Tibial nerve (tissue), 4 donors: ENCODE measurements at places on chromosomes 3 and 15. TPM values are rescaled to one million over a fixed set of nuclear protein-coding genes. Genes with fewer than 3 reads are reported as not detected.
A peak's percentile ranks its signal among the peaks of the same experiment; 100 is the strongest.

DNA sequence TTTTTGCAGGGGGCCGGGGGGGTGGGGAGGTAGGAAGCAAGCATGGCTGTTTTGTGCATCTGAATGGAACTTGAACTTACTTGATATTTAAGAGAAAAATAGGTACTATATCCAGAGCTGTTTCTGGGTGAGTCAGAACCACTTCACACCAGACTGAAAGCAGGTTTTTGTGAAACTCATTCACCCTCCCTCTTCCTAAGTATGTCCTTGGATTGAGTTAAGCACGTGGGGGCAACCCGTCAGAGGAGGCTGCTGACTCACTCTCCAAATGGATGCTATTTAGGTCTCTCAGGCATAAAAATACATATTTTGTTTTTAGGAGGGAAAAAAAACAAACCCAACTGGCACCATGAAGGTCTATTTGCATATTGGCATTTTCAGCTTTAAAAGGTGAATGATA is 270.3 kb downstream of the RYR3 start:
- DNase-seq, result no peak
- no peaks in the 10 kb centered on the region for H3K36me3 ChIP-seq
- no peak overlapping the region for H3K27ac ChIP-seq
- H3K27me3 ChIP-seq, result no peaks in the 10 kb centered on the region

MANF gene
- total RNA-seq, result 28.4 TPM

FEZF2 gene
- not detected for total RNA-seq

CPN2 gene
- total RNA-seq, result not detected

- peak overlapping the region; percentile 51 for H3K27ac ChIP-seq
- no peaks in the 10 kb centered on the region for H3K27me3 ChIP-seq
- H3K4me3 ChIP-seq, result no peak overlapping the region
- peaks cover 33% of the 10 kb centered on the region for H3K4me1 ChIP-seq
- peaks cover 48% of the 10 kb centered on the region for H3K36me3 ChIP-seq
Measured at GRCh38 chr3:53193466-53194209, 32.6 kb downstream of the PRKCD start.

DNA sequence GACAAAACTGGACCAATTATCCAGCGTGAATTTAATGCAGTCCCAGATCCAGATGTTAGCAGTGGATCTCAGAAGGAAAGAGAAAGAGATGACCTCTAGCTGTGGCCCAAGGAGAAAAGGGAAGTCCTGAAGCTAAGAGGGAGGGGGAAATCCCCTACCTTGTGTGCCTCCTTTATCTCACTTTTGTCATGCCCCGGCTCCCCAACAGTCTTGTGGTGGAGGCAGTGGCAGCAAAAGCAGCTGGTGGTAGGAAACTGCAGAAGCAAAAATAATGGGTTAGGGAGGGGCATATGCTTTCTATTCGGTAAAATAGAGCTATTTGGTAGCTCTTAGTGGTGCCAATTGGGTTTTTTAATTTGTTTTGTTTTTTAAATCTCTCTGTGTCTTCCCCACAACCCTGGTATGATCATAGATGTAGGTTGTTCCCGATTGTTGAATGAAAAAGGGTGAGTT is 56.5 kb downstream of the MCTP2 start:
- no peak for DNase-seq
- H3K4me1 ChIP-seq, result peaks cover 3% of the 10 kb centered on the region
- no peak overlapping the region for H3K4me3 ChIP-seq
- no peaks in the 10 kb centered on the region for H3K36me3 ChIP-seq
- H3K27ac ChIP-seq, result no peak overlapping the region

DNA sequence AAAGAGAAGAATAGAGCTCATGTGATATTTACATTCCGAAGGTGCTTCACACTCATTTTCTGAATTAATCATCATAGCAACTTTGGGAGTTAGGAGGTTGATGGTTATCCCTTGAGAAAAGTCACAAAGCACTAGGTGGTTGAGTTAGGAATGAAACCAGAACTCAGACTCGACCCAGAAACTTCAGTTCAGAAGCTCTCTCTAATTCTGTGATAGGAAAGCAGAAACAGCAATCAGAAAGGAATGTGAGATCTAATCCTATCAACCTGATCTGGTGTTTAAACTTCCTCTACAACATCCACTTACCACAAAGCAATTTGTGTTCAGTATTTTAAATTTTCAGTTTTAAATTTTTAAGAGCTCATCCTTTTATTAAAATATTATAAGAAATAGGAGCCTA is 211.2 kb downstream of the CNTN3 start:
- no peak overlapping the region for H3K4me3 ChIP-seq
- no peaks in the 10 kb centered on the region for H3K27me3 ChIP-seq
- H3K27ac ChIP-seq, result no peak overlapping the region
- H3K36me3 ChIP-seq, result no peaks in the 10 kb centered on the region
